ENCODE measurements at places on chromosomes 5 and 9.

GRCh38 chr5:163766936-163767670, 261.7 kb downstream of the MAT2B start:
- no peak for DNase-seq

DNA sequence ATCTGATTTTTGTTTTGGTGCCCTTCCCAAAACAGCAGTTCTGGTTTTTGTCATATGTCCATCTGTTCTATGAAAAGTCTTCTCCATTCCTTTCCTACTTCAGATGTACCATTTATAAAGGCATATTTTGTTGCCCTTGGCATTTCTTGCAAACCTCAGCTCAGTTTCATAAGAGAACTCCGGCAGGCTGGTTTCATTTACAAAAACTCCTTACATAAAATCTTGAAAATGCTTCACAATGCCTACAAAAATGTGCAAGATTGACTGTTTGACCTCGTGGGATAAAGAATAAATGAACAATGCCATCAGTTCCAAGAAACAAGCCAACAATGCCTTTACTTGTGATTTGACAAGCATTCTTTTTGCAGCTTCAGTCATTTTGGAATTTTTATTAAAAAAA, 39.1 kb upstream of the CTNNAL1 start:
- no peak for DNase-seq

DNA sequence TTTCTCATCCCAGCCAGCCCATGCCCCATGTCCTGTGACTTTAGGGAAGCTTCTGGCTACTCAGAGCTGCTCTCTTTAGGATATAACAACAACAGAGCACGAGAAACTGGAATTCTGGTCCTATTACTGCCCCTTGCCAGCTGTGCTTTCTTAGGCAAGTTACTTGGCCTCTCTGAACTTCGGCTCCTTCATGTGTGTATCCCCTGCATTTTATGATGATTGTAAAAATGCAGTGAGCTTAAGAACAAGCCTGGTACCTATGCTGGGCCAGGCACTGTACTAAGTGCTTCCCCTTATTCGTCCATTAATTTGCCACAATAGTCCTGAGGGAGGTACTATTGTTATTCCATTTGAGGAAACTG, 54.5 kb downstream of the ABCA1 start:
- no peak for DNase-seq

- no peak for DNase-seq
Observed at GRCh38 chr5:128406803-128407202, 131.2 kb downstream of the FBN2 start.

GRCh38 chr5:17426104-17426749, 71.8 kb upstream of the TAF11L2 start:
- no peak for DNase-seq

GRCh38 chr5:58453306-58453705, 6.6 kb downstream of the PLK2 start:
- peak; percentile 13 for DNase-seq

- no peak for DNase-seq
Observed at GRCh38 chr5:97192580-97193354, 9.7 kb upstream of the RIOK2 start.

DNA sequence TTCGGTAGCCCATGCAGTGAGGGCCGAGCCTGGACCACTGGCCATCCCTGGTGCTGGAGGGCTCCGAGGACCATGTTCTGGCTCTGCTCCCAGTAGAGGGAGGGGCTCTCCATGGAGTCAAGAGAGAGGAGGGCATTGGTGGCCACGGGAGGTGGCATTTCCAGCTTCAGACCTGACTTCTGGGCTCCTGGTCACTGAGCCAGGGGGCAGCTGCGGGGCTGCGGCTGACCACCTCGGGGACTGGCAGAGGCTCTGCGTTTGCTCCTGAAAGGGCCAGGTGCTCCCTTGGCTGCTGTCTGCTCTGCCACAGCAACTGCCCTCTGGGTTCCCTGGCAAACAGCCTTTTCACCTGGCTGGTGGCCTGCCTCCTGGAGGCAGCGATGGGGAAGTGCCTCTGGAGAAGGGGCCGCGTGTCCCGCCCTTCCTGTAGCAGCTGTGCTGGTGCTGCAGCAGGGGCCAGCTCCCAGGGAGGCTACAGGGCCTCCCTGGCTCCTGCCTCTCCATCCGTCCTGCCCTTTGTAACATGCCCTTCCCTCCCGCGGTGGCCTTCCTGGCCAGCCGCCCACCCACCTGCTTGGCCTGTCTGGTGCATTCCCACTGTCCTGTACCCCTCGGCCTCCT, 144.6 kb downstream of the CACNA1B start:
- DNase-seq = no peak

GRCh38 chr5:174386306-174386705, 338.1 kb upstream of the MSX2 start:
- DNase-seq = peak; percentile 58

- no peak for DNase-seq
Observed at GRCh38 chr5:172425402-172425801, 28.9 kb downstream of the SH3PXD2B start.

DNA sequence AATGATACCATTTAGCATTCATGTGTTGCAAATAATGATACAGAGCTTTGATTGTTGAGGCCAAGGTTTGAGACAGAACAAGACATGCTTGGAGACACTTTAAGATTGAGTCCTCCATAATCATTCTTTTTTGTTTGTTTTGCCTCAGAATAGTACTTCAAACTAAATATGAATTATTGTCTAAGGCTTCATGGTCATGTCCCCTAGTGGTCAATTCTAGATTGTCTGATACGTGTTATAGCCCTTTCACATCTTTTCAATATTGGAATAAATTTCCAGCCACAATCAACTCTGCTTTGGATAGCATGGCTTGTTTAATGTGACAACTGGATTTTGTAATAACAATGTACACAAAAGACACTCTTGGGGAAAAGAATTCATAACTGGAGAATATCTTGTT, 64.2 kb downstream of the PRLR start:
- DNase-seq = no peak

Measured in RCC 7860 (cell line).